Stimulated activated CD8-positive, alpha-beta memory T cell treated with anti-CD3 and anti-CD28 coated beads, Interleukin-15, amount 100 ng/mL, for 24 hours (primary cell): ENCODE measurements at places on chromosomes 5 and 9.

- no peak for DNase-seq
Observed at GRCh38 chr5:131297886-131298285, 34.0 kb downstream of the CDC42SE2 start.

- no peak for DNase-seq
Observed at GRCh38 chr5:126938466-126938865, 91.9 kb downstream of the MARCHF3 start.

GRCh38 chr5:149221326-149221725 lies 50.3 kb upstream of the AFAP1L1 start:
- DNase-seq, result no peak

GRCh38 chr9:133067813-133068212 lies 6.0 kb downstream of the CEL start:
- DNase-seq, result no peak

- DNase-seq, result no peak
Observed at GRCh38 chr9:22650946-22651345, 204.3 kb downstream of the DMRTA1 start.

DNA sequence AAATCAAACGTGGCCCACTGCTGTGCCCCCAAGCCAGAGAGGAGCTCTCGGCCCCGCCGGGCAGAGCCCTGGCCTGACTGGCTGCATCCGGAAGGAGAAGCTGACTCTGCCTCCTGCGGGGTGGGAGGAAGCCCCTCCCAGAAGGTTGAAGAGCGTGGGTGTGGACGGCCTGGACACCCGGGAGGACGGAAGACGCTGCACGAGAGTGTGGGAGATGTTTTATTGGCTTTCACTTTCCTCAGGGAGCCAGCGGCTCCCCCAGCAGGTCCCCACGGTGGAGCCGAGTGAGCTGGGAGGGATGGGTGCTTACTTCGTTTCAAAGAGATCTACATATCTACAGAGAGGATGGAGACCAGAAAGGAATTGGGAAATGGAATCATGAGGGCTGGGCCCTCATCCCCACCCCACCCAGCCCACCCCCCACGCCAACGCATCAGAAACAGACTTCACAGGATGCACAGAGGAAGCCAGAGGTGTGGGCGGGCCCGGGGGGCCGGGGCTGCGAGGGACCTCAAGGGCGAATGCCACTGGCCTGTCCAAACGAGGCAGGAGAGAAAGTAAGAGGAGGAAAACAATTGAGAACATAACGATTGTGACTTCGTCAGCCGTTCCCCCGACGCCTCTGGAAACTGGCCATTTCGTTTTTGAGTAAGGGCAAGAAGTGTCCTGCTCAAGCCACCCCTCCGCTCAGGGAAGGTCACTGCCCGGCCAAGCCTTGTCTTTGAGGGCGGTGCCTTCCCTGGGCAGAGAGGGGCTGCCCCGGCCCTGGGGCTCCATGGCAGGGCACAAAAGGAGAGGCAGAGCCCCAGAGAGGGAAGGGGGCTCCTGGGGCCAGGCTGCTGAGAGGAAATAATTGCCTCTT lies 32.1 kb downstream of the FAM163B start:
- no peak for DNase-seq

DNA sequence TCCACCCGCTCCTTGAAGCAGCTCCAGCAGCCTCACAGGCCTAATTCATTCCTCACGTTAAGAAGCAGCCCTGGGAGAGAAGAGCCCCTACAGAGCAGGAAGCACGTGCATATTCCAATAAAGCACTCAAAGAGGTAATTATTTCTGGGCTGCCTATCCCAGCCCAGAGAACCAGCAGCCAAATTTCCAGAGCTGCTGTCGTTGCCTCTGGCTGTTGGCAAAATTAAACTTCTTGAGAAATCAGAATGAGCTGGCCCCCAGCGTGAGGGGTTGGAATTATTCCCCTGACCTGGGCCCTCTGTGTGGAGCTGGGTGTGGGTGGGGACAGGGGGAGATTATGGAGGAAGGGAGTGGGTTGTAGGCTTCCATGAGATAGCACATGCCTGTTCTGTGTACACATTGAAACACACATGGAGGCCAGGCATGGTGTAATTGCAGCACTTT lies 86.8 kb upstream of the HSPA9 start:
- no peak for DNase-seq

DNA sequence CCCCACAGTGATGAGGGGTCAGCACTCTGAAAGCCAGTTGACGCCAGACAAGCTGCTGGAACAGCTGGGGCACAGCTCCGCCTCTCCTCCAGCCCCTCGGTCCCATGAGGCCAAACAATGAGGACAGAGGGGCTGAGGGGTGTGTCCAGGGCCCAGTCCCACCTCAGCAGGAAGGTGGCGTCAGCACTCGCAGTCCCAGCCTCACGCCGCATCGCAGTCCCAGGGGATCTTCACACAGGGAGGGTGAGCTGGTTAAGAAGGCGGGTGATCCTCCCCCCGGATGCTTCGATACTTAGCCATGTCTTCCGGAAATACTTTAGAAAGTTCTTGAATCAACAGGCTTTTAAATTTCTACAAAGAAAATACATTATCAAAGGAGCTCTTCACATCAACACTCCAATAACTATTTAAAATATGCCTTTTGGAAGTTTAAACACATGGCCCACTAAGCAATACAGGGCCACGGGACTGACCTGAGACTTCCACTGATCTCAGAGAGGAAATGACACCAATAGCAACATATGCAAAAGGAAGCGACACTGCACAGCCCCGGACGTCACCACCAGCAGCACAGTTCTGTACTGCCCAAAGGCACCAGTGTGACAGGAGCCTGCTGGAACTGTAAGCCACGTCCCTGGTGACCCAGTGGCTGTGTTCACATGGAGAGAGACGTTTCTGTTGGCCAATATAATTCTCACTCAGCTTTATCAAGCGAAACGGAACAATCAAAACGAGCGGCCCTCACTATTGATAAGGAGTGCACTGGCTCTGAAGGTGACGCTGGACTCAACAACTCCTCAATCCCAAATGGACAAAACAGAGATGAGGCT lies 5.9 kb downstream of the MED10 start:
- DNase-seq, result no peak

DNA sequence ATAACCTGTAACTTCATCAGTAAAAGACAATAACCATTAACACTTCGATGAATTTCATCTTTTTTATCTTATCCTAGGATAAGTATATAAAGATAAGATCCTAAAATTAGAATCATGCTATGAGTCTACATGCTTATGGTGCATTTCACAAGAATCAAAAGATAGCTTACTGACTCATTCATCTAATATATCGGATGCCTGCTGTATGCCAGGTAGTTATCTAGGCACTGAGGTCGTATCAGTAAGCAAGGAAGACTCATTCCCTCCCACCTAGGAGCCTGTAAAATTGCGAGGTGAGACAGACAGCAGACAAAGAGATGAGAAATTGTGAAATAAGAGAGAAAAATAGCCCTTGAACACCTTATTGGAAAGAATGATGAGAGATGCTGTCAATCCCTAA lies 240.6 kb upstream of the ADAMTSL1 start:
- no peak for DNase-seq

DNA sequence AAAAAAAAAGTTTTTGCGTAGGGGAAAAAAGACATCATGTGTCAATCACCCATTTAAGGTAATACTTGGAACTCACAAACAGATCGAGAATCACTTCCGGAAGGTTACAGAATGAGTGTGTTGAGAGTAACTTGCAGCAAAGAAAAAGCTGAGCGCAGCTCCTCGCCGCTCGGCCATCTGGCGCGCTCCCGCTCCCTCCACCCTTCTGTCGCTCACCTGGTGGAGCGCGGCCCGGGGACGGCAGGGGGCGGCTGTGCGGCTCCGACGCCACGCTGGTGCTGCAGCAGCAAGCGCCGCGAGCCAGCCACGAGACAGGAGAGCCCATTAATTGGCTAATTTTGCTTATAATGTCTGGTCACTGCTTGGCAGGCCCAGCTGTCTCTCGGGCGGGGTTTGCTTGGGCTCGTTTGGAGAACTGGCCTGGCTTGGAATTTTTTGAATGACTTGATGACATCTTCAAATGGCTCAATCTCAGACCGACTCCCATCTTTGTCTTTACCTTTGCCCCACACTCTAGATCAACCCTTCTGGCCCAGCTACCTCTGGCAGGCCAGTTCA lies 601.8 kb downstream of the CCDC171 start:
- no peak for DNase-seq

DNA sequence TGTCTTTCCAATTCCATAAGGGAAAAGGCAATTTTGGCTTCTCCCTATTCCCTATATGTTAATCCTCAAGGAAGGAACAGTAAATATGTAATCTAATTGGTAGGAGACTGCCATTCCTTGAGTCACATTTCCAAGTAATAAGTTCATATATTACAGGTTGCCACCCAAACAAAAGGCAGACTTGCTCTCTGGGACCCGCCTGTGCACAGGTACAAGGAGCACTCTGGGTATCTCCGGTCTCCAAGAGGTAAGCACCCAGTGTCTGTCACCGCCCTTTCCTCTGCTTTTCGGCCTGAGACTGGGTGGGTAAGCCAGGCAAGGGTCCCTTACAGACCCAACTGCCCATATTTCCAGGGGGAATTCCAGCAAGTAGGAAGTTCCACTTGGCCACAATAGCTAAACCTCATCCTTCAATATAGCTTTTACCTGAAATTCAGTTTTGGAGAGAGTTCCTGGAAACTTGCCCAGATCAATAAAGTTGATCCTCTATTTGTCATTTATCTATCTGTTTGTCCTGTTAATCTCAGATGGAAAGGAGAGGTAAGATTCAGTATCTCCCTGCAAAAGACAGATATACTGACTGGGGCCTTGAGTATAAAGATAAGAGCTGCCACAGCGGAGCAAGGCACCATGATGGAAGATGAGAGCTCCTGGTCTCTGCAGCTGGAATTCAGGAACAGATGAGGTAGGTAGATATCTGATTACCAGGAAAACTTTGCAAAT lies 81.8 kb downstream of the SUSD1 start:
- no peak for DNase-seq

DNA sequence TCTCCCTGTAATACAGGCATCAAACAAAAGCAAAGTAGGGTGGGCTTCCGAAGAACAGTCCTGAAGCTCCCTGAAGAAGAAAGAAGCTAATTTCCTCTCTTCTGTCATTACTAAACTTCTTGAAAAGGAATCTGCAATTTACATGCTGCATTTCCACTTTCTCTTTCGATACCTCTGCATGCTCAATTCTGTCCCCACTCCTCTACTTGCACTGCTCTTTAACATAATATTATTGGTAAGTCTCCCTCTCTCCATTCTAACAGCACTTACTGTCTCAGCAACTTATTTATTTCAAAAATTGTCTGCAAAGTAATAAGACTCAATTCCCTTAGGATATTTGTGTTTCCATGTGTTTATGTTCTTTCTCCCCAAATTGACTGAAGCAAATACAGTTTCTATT lies 3.9 kb upstream of the PLPP1 start:
- DNase-seq, result no peak

DNA sequence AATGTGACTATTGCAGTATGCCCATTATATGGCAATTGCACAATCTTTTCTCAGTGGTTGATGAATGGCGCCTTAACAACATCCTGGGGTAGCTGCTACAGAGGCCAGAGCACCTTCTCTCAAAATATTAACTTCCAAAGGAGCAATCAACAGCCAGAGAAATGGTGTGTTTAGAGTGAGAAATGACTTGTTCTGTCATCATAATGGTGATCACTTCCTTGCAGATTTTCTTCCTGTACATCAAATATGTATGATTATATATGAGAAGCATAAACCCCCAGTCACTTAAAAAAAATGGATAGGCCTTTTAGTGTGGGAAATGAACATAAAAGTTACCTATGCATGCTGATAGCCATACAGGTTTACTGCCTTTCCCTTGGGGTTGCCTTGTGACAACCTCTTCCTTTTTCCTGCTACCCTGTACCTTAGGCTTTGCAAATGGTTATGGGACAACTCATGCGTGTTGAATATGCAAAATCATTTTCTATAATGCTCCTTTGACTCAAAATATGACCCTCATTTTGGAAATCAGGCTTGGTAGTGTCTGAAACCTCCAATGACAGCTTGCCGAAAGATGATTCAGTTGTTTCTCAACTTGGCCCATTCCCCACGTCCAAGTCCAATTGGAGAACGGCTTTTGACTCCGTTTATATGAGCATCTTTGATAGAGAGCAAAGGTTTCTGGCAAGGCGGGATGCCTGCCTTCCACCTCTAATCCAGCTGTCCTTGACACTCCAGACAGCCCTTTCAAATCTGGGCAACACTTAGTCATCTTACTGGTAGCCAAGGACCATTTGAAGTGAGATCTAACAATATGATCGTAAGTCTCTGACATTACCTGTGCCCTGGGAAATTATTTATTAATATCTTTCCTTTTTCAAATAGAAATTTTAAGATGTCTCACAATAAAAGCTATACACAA lies 69.3 kb downstream of the SLC1A1 start:
- no peak for DNase-seq

DNA sequence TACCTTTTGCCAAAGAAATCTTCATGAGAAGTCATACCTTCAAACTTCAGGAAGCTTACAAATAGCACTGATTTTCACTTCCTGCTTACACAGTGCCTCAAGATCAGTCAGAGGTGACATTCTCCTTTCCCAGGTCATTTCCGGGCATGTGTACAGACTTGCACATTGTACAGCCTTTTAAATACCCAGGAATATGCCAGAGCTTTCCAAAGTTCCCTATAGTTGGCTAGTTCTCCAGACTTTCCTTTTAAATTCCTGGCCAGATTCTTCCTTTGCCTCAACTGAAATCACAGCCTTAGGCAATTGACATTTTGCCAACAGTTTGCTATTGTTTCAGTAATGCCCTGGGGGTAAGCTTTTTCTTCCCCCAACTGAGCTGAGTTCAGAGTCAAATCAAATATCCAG lies 47.2 kb downstream of the RFX3 start:
- DNase-seq, result no peak

DNA sequence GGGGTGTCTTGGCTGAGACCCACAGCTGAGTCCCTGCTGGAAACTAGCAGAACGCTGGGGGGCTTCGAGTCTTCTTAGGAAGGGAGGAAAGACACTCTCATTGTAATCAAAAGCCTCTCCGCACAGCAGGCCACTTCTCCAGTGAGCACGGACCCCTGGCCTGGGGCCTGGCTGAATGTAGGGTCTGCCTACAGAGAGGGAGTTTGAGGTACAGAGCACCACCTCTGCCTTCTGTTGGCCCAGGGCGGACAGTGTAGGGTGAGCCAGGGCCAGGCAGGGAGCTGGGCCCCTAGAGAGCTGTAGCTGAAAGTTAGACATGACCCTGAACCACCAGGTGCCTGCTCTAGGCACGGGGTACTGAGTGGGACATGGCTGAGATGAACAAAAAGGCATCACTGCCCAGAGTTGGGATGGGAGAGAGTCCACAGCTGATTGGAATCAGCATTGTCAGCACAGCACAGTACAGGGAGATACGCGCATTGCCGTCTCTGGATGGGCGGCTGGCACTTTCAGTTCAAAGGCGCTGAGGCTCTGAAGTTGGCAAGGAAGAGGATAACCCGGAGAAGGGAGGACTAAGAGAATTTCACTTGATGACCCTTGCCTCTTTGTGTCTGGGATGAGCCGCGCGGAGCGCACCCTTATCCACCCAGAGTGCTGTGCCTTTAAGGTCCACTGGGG lies 363 bp upstream of the SLC25A48 start:
- no peak for DNase-seq

DNA sequence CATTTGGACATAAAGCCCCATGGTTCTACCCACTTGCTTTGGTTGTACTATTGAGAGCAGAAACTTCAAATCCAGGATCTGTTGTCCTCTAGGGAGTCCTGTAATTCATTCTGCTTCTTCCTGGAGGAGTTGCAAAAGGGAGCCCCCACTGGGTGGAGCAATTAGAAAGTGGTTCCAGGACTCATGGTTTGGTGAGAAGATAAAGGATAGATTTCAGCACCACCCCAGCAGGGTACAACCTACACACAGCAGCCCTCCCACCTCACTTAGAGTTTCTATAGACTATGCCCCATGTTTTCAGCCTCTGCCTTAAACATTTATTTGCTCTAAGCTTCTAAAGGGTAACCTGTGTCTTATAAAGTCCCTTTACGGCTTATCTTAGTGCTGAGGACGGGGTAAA lies 112.6 kb upstream of the ARRDC3 start:
- no peak for DNase-seq

- no peak for DNase-seq
Observed at GRCh38 chr9:127283917-127284497, 19.4 kb downstream of the GARNL3 start.
